ENCODE measurements at places on chromosomes 2 and 18.

- DNase-seq = no peak
Observed at GRCh38 chr18:57891707-57892391, 88.7 kb upstream of the ATP8B1 start.

GRCh38 chr2:231519975-231520555, 10.2 kb downstream of the NMUR1 start:
- DNase-seq = no peak

DNA sequence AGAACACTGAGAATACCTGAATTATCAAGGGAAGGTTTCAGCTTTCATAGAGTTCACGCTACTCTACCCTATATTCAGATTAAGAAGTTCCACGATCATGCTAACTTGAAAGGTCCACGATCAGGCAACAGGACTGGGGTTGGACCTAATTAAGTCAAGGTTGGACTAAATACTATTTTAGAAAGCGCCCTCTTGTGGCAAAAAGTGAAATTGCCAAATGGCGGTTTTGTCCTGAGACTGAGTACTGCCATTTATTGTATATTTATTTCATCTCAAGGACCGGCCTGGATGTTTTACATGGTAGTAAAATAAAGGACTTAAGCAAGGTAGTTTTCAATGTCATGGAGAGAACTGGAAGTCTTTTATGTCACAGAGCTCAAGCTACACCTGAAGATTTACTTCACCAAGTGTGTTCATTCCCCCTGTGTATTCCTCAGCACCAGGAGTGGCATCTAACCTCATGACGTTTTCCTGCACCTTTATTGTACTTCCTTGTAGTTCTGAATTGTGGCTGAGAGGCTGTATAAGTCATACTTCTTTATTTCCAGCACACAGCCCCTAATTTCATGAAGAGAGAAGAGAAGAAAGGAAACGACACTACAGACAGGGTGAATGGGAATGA, 56.8 kb downstream of the SRD5A2 start:
- DNase-seq = peak; percentile 7

DNA sequence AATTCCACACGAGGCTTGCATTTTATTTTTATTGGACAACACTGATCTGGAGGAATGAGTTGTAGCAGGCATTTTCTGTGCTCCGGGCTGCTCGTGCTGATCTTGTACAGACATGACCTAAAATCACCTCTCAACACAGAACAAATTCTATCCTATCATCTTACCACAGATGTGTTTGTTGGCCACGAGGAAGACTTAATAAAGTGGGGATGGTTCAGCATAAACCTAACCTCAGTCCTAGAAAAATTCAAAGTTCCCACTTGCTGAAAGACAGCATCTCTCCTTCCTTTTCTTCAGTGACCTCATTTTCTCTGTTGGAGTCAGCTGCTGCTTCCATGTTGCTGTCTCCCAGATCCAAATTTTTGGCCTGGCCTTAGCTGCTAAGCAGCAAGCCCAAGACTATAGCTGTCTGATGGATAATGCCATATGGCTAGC, 45.3 kb downstream of the RBKS start:
- no peak for DNase-seq

GRCh38 chr2:11746376-11746806, at the start of gene LPIN1:
TSS of gene LPIN1 (plus strand) at chr2:11746632. CDS start at chr2:11765542, 18,910 bp downstream.
- peak; percentile 68 for DNase-seq

- DNase-seq = no peak
Observed at GRCh38 chr18:9689253-9689652, 18.8 kb upstream of the RAB31 start.

Measured in GM19239 (cell line).